Right ventricle myocardium superior (tissue), 1 donor: ENCODE measurements at places on chromosomes 3 and 15.

DNA sequence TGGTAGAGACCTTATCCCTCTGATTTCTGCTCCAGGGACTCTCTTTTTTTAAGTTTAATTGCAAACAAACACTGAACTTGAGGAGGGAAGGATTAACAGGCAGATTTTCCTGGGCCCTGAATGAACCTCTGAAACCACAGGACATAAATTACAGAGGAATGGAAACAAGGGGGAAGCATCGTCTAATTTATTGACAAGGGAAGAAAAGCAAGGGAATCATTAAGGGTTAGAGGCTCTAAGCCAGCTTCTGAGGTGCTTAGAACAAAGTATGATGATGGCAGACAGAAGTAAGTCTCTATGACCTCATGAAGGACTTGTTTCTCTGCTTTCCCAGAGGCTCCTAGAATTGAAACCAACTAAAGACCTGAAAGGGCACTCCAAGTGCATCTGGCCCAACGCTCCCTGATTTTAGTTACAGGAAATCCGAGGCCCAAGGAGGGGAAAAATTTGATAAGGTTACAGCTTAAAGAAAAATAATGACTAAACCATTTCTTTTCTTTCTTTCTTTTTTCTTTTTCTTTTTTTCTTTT lies 244.7 kb upstream of the NR2E3 start:
- DNase-seq: no peak

GRCh38 chr3:162166543-162166942 lies 669.9 kb downstream of the OTOL1 start:
- DNase-seq: no peak

GRCh38 chr3:49358884-49359225 lies 702 bp upstream of the GPX1 start:
- no peak for DNase-seq

GRCh38 chr3:32384938-32385337 lies 6.7 kb upstream of the CMTM7 start:
- no peak for DNase-seq

DNA sequence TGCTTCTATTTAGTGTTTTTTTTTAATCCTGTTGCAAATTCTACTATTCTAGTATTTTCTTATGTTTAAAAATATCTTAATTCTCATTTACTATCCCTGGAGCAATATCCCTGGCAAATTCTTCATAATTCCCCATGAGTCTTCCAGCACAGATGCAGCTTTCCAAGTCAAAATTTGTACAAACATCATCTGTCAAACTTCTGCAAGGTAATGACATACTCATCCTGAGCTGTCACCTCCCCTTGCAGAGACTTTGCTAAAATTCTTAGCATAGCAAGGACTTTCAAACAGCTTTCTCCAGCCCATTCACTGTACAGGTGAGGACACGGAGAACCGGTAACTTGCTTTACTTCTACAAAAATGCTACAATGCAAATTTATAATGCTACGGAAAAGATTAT lies 28.6 kb upstream of the VGLL4 start:
- no peak for DNase-seq

- no peak for DNase-seq
These were observed 67.4 kb downstream of the RAD18 start for GRCh38 chr3:8895829-8896228.

GRCh38 chr3:57436195-57436761 lies 107.9 kb downstream of the DNAH12 start:
- no peak for DNase-seq

- DNase-seq: no peak
These were observed 29.6 kb upstream of the GREM1 start for GRCh38 chr15:32688151-32688639.

- DNase-seq: no peak
These were observed 58.1 kb downstream of the DCBLD2 start for GRCh38 chr3:98843266-98843959.

DNA sequence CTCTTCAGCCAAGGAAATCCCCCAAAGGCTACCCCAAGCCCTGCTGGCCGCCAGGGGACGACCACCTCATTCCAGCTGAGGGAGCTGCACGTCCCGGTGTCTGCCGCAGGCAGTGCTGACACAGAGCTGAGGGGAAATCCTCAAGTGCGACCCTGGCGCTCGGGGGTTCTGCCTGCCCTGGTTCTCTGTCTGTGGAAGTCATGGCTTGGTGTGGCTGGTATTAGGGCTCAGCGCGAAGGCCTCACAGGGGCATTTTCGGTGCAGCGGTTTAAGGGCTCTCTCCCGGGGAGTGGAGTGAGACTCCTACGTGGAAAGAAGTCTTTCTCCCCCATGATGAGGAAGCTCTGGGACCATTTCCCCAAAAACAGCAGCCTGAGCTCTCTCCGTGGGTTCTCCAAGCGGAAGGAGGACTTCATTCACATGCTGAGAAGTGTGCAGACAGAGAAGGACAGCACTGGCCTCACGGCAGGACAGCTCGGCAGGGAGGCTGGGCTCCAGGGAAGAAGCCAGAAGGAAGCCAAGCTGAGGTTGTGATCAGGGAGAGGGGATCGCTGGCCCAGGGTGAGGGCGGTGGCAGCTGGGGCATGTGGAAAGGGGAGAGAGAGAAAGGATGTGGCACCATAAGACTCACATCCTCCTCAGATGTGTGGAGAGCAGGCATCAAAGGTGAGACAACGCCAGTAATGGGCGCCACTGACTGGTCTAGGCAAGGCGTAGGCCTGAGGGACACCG lies 48.6 kb downstream of the KLF15 start:
- no peak for DNase-seq

- DNase-seq: no peak
These were observed 72.4 kb downstream of the ZNF280D start for GRCh38 chr15:56660943-56661342.

DNA sequence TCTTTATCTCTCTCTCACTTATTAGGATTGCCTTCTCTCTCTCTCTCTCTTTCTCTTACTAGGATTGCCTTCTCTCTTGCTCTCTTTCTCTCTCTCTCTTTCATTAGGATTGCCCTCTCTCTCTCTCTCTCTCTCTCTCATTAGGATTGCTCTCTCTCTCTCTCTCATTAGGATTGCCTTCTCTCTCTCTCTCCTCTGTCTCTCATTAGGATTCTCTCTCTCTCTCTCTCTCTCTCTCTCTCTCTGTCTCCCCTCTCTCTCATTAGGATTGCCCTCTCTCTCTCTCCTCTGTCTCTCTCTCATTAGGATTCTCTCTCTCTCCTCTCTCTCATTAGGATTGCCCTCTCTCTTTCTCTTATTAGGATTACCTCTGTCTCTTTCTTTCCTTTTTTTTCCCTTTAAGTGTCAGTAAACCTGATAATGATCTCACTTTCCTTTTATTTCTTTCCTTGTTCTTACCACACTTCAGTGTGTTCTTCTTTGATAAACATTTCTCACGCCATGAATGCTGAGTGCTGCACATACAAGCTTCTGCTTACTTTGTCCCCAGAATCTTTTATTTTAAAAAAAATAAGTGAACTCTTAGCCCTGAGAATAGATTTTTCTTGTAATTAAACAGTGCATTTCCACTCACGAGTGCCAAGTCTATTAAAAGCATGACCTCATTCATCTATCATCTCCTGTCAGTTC lies 243.4 kb upstream of the TBC1D5 start:
- no peak for DNase-seq

GRCh38 chr15:83658430-83659416 lies 4.8 kb downstream of the ADAMTSL3 start:
- DNase-seq: peak; percentile 76

- DNase-seq: no peak
These were observed 2.3 kb downstream of the SERF2 start for GRCh38 chr15:43794269-43795037.

DNA sequence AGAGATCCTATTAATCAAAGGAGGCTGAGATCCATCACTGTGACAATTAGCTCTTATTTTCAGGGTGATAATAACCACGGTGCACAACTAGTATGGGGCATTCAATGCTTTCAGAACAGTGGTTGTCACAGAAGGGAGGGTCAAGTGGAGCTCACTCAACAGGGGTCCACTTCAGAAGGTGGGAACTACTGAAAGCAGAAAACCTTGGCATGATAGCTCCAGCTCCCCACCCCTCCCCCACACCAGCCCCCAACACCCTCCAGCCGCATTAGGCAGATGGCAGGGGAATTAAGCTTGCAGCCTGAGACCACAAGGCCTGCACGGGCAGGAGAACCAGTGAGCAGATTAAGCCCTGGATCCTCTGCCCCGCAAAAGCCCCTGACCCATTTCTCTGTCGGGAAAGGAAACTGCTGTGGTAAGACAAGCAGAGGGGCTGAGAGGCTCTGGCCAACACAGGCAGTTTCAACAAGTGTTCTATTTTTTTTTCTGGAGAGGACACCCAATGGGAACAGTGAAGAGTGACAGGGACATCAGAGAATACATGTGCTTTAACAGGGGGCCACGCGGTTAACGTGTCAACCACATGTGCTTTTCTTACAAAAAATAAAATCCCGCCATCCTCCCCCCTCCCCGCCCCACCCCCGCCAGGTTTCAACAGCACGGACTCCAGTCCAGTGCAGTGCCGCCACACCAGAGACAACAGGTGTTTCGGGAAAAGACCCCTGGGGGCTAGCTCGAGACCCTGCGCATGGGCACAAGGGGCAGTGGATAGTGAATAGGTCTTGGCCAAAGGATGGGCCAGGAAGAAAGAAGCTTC lies 997 bp downstream of the FYCO1 start:
- DNase-seq: peak; percentile 47

GRCh38 chr3:54846119-54846518 lies 81.7 kb downstream of the LRTM1 start:
- no peak for DNase-seq

DNA sequence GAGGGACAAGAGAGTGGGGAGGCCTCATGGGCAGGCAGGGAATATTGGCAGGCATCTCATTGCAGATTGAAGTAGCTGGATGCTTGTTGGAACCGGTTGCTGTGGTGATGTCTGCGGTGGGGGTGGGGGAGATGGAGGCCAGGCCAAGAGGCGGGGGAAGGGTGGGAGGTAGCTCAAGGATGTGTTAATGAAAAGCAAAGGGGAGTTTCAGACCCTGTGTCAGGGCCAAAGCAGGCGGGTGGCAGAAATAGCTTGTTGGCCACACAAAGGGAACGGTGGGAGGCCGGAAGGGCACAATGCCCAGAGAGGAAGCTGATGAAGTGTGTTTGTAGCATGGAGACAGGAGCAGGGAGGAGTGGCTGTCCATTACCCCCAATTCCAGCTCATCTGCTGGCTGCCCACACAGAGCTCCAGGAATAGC lies 28.0 kb downstream of the CCDC33 start:
- no peak for DNase-seq

GRCh38 chr15:33089878-33090757 lies 104.4 kb downstream of the FMN1 start:
- no peak for DNase-seq

GRCh38 chr15:86555098-86555497 lies 475.4 kb downstream of the AGBL1 start:
- no peak for DNase-seq

DNA sequence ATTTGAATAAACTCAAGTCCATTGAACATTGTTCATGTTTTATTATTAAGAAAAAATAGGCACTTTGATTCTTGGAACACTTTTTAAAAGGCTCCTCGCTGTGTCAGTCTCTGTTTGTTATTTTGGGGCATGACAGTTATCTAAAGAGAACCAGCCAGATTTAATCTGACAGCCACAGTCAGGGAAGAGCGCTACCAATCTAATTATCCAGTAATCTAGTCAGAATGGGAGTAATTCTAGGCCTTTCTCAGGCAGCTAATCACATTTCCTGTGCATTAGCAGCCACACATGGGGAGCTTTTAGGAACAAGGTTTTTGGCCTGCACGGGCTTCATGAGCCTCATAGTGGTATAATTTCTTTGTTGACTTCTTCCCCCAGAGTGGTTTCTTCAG lies 362.2 kb downstream of the RBMS3 start:
- no peak for DNase-seq

- DNase-seq: peak; percentile 98
These were observed at the start of gene PML for GRCh38 chr15:73994413-73994883. TSS of gene PML (plus strand) at chr15:73994716. CDS start at chr15:73994813, 97 bp downstream.

- DNase-seq: no peak
These were observed 60.0 kb downstream of the RPL22L1 start for GRCh38 chr3:170809975-170810357.

DNA sequence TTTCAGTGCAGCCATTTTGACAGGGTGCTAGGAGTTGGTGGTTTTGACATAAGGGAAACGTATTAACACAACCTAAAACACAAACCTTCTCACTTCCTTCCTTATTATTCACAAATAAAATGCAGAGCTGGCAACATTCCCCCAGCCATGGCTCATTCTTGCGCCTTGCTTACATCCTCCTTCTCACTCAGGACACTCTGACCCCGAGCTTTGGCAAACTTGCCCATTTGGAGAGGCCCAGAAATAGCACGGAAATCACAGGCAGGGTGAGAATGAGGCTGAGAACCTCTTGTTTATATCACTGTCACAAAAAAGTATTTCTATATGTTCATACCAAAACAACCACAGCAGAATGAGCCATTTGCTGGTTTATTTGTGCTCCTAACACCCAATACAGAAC lies 244.3 kb downstream of the NTRK3 start:
- no peak for DNase-seq

DNA sequence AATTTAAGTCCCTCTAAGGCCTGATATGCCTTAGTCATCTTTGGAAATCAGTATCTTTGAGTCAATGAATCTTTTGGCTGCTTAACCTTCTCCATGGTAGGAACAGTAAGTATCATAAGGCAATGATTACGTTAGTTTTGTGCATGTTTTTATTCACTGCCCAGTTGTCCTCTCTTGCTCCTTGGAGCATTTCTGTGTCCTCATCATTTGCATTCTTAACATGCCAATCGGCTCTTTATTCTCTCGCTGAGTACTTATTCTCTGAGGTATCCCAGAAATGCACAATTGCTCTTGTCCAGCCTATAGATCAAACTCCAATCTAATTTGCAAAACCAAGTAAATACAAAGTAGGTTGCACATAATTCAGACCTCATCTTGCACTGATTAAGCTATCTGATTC lies 405.0 kb upstream of the IL12A start:
- DNase-seq: no peak

DNA sequence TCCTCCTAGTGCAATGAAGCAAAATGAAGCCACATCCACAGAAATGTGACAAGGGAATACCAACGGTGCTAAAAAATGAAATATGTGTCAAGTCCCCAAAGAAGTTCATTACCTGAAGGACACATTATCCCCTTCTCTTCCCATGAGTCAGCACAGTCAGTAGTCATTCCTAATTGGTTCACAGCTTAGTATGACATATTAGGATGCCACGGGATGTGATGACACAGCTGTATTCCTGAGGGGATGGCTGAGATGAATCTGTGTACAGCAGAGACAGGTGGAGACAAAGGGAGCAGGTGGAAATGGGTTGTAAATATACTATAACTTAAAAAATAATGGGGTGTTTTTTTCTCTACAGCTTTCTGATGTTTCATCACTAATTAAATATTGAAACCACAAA lies 273.4 kb downstream of the ARRDC4 start:
- DNase-seq: no peak
